ENCODE measurements at places on chromosomes 5 and 9. TPM values are rescaled to one million over a fixed set of nuclear protein-coding genes. Genes with fewer than 3 reads are reported as not detected.

The PCDHGA6 gene
- 0.12 TPM for total RNA-seq

The ZNG1A gene
- 29.0 TPM for total RNA-seq

The LHX6 gene
- total RNA-seq: 3.7 TPM

The TRIM23 gene
- 4.9 TPM for total RNA-seq

The PCDHB15 gene
- 0.05 TPM for total RNA-seq

The TPPP gene
- total RNA-seq: 5.4 TPM

The CMYA5 gene
- total RNA-seq: 0.09 TPM

The PCDHGB2 gene
- 0.11 TPM for total RNA-seq

The COL27A1 gene
- 8.7 TPM for total RNA-seq

The CCDC69 gene
- total RNA-seq: 1.5 TPM

The MARCHF3 gene
- total RNA-seq: 1.3 TPM

The NEURL1B gene
- total RNA-seq: 9.2 TPM

The JAKMIP2 gene
- not detected for total RNA-seq

The LRRC19 gene
- not detected for total RNA-seq

The PCDHGA12 gene
- total RNA-seq: not detected

The BSPRY gene
- 0.11 TPM for total RNA-seq

The DOCK8 gene
- total RNA-seq: 0.31 TPM

The SLC6A18 gene
- not detected for total RNA-seq

The ARHGEF39 gene
- 14.9 TPM for total RNA-seq

The NSG2 gene
- not detected for total RNA-seq

The FRMD3 gene
- 6.4 TPM for total RNA-seq

The KCNN2 gene
- total RNA-seq: 0.14 TPM

The KYAT1 gene
- 14.2 TPM for total RNA-seq

The RNF183 gene
- total RNA-seq: not detected

The KIAA0825 gene
- 0.71 TPM for total RNA-seq

The CER1 gene
- not detected for total RNA-seq

The LCN10 gene
- total RNA-seq: not detected

The SERINC5 gene
- 7.5 TPM for total RNA-seq

The EFNA5 gene
- 14.7 TPM for total RNA-seq

The NOTCH1 gene
- total RNA-seq: 13.2 TPM

The SAPCD2 gene
- total RNA-seq: 20.3 TPM

The PCDHAC1 gene
- 1.5 TPM for total RNA-seq

The UBE2QL1 gene
- 1.9 TPM for total RNA-seq

The ITK gene
- total RNA-seq: 0.43 TPM

The CCL27 gene
- total RNA-seq: not detected

The STOM gene
- 543 TPM for total RNA-seq

The TNC gene
- total RNA-seq: 0.58 TPM

The DPH7 gene
- 27.3 TPM for total RNA-seq

Data from A549 treated with dexamethasone at 1 μM for 4 hours (cell line).